ENCODE measurements at places on chromosomes 1 and 21. TPM values are rescaled to one million over a fixed set of nuclear protein-coding genes. Genes with fewer than 3 reads are reported as not detected.

- DNase-seq, result no peak
- no peak overlapping the region for H3K4me3 ChIP-seq
- H3K27ac ChIP-seq, result no peak overlapping the region
- H3K27me3 ChIP-seq, result no peaks in the 10 kb centered on the region
- H3K36me3 ChIP-seq, result no peaks in the 10 kb centered on the region
Measured at GRCh38 chr1:80003250-80003649, 996.7 kb upstream of the ADGRL4 start.

GRCh38 chr1:107529511-107530149, 388.8 kb downstream of the NTNG1 start:
- H3K27me3 ChIP-seq, result peaks cover 19% of the 10 kb centered on the region
- no peaks in the 10 kb centered on the region for H3K36me3 ChIP-seq
- DNase-seq, result peak; percentile 36
- no peak overlapping the region for H3K27ac ChIP-seq
- H3K4me3 ChIP-seq, result no peak overlapping the region

GRCh38 chr21:37871121-37871862, 45.0 kb downstream of the KCNJ6 start:
- no peaks in the 10 kb centered on the region for H3K36me3 ChIP-seq
- no peaks in the 10 kb centered on the region for H3K4me1 ChIP-seq
- no peak overlapping the region for H3K4me3 ChIP-seq
- H3K27ac ChIP-seq, result no peak overlapping the region

- H3K36me3 ChIP-seq, result peaks cover 42% of the 10 kb centered on the region
- H3K27me3 ChIP-seq, result no peaks in the 10 kb centered on the region
- H3K4me1 ChIP-seq, result peaks cover 82% of the 10 kb centered on the region
- DNase-seq, result peak; percentile 89
- peak overlapping the region; percentile 99 for H3K4me3 ChIP-seq
- H3K27ac ChIP-seq, result peak overlapping the region; percentile 100
Measured at GRCh38 chr1:202159534-202160371, 649 bp downstream of the PTPN7 start.

DNA sequence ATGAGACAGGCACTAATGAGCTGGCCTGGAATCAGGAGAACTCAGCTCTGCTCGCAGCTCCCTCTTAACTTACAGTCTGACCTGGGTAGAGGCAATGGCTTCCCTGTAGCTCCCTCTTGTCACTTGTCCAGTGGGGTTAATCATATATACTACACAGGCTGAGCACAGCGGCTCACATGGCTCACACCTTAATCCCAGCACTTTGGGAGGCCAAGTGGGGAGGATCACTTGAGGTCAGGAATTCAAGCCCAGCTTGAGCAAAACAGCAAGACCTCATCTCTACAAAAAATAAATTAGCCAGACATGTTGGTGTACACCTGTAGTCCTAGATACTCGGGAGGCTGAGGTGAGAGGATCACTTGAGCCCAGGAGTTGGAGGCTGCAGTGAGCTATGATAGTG, 4.2 kb downstream of the S100A6 start:
- peaks cover 7% of the 10 kb centered on the region for H3K36me3 ChIP-seq
- peaks cover 51% of the 10 kb centered on the region for H3K4me1 ChIP-seq
- H3K4me3 ChIP-seq, result no peak overlapping the region

DNA sequence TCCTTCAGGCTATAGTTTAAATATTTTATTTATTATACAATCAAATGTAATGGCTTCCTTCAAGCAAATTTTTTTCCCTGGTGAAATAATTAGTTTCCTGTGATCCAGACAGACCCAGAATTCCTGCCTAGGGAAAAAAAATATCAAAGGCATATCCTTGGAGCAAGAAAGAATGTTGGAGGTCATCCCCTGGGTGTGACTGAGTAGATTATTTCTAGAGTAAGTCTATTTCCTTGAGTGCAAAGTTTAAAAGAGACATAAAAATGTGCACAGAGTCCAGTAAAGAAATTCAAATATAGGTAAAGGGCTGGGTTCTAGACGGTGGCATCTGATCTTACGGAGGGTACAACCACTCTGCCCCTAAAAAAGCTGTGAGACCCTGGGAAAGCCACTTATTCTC, 32.2 kb upstream of the SAMD13 start:
- H3K4me3 ChIP-seq, result no peak overlapping the region
- peaks cover 1% of the 10 kb centered on the region for H3K36me3 ChIP-seq
- no peaks in the 10 kb centered on the region for H3K27me3 ChIP-seq

DNA sequence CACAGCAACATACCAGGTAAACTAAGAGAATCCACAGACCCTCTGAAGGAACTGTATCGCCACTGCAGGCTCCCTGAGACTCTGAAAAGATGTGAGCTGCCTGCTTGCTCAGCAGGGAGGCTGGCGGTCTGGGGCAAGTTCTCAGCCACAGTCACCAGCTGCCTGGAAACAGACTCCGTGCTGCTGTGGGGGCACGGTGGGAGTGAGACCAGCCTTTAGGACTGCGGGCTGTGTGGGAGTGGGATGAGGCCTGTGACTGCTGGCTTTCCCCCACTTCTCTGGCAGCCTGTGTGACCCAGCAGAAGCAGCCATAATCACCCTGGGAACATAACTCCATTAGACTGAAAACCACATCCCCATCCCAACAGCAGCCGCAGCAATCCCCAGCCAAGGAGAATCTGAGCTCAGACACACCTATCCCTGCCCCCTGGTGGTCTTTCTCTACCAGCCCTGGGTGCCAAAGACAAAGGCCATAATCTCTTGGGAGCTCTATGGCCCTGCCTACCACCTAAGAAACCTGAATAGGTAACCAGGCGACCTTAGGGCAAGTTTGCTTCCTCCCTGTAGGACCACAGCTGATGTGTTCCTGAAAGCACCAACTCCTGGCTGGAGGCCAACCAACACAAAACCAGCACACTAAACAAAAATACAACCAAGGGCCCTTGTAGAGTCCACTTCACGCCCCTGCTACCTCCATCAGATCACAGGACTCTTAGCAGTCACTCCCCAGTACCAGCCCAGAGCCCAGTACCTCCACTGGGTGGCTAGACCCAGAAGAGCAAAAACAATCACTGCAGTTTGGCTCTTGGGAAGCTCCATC, 151.5 kb downstream of the SMYD3 start:
- no peak overlapping the region for H3K27ac ChIP-seq
- no peak overlapping the region for H3K4me3 ChIP-seq
- DNase-seq, result no peak
- H3K4me1 ChIP-seq, result no peaks in the 10 kb centered on the region
- H3K27me3 ChIP-seq, result no peaks in the 10 kb centered on the region

- no peak overlapping the region for H3K27ac ChIP-seq
- no peak overlapping the region for H3K4me3 ChIP-seq
- H3K4me1 ChIP-seq, result no peaks in the 10 kb centered on the region
- no peaks in the 10 kb centered on the region for H3K27me3 ChIP-seq
- no peak for DNase-seq
- H3K36me3 ChIP-seq, result no peaks in the 10 kb centered on the region
Measured at GRCh38 chr1:80056179-80056578, 1049.6 kb upstream of the ADGRL4 start.

GRCh38 chr1:6922096-6922931, 137.1 kb downstream of the CAMTA1 start:
- peaks cover 2% of the 10 kb centered on the region for H3K27me3 ChIP-seq
- no peak for DNase-seq
- no peaks in the 10 kb centered on the region for H3K4me1 ChIP-seq
- H3K36me3 ChIP-seq, result no peaks in the 10 kb centered on the region

CELA2B gene
- total RNA-seq, result not detected

USH2A gene
- total RNA-seq, result not detected

ST6GALNAC5 gene
- not detected for total RNA-seq

All from activated naive CD4-positive, alpha-beta T cell treated with anti-CD3 and anti-CD28 coated beads for 36 hours (primary cell).